Stimulated activated CD8-positive, alpha-beta memory T cell treated with anti-CD3 and anti-CD28 coated beads, Interleukin-7, amount 100 ng/mL, for 48 hours (primary cell): ENCODE measurements at places on chromosomes 2 and 18.

- DNase-seq = no peak
Measured at GRCh38 chr2:60356346-60356745, 197.1 kb downstream of the BCL11A start.

DNA sequence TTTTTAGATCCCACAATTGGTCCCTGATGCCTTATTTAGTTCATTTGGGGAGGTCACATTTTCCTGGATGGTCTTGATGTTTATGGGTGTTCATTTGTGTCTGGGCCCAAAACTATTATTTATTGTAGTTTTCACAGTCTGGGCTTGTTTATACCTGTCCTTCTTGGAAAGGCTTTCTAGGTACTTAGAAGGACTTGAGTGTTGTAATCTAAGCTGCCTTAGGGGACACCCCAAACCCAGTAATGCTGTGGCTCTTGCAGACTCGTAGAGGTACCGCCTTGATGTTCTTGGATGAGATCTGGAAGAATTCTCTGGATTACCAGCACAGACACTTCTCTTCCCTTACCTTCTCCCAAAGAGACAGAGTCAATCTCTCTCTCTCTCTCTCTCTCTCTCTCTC is 25.0 kb upstream of the ITSN2 start:
- DNase-seq = no peak

DNA sequence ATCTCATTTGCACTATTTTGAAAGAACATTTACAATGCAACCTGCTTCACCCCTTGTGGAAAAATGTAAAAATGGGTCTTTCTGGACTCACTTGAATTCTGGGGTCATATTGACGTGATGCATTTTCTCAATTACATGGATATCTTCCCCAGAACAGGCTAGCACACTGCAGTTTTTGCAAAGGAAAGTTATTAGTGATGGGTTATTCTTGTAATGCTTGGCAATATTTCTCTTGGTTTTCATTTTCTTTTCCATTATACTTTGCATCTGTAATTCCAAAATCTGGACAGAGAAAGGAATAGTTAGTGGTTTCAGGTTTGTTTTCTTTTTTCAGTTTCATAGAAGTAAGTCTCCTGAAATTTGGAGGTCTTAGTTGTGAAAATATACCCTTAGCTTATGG is 24.8 kb upstream of the FAP start:
- no peak for DNase-seq

- no peak for DNase-seq
Measured at GRCh38 chr2:166881177-166881576, 7.1 kb upstream of the XIRP2 start.

- DNase-seq = no peak
Measured at GRCh38 chr2:36451512-36451911, 95.9 kb downstream of the CRIM1 start.

- DNase-seq = no peak
Measured at GRCh38 chr2:178428396-178428806, 22.6 kb downstream of the PRKRA start.

DNA sequence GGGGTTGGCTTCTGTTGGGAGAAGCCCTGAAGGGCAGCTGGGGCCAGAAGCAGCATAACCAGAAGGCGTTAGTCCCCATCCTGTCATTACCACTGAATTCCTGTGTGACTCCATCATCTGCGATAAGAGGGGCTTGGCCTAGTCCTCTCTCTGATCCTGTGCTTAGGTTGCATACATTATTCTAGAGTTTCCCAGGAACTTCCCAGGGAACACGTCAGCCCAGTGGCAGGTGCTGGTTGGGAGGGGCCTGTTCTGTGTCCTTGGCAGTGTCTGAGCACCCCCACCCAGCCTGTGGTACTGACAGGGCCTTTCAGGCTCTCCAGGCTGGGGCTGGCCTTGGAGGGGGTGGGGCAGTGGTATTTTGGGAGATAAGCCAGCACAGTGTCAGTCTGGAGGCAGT is 4.5 kb upstream of the TOGARAM2 start:
- no peak for DNase-seq

DNA sequence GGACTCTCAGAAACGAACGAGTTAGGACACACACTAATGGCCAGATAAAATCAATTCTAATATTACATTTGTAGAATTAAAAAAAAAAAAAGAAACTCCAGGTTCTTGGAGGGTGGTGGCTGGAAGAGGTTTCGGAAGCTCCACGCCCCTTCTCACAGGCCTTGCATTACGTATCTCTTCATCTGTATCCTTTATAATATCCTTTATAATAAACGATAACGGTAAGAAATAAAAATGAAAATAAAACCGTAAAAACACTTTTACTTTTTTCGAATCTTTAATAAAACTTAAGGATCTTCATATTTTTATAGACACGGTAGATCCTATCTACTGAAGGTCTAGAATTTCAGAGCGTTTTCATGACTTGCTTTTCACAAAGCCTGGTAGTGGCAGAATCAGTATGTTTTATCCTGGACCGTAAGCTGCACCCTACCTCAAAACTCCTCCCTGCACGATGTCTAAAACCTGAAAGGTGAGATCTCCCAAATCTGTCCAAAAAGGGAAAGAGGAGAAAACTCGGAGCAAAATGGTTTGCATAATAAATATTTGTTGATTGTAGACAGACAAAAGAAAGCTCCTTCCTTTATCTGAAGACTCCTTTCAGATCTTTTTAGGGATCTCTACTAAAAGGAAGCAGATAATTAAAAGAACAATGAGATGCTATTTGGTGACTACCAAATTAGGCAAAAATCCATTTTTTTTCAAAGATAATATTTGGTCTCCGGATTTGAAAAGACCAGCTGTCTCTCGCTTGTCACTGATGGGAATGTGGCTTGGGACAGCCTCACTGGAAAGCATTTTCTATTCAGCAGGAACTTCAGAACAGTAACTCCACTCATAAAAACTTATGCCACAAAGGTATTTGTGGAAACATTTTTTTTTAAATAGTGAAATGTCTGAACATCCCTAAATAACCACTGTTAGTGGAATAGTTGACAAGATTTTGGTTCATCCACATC is 2.0 kb upstream of the CXCR4 start:
- DNase-seq = no peak

- no peak for DNase-seq
Measured at GRCh38 chr2:211401328-211401727, 844.9 kb downstream of the CPS1 start.

DNA sequence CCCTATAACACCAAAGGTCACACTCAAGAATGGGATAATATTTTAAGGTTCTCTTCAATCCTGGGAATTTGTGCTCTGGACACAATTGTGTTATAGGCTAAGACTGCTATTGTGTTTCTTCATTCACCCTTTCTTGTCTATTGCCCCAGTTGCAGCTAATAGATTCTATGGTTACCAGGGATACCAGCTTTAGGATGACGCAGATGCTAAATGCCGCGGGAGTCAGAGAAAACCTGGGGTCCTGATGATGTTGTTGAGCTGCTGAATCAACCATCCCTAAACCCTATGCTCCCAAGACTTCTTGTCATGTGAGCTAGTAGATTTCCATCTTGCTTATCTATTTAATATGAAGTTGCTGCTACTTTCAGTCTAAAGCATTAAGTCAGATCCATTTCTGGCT is 5.4 kb downstream of the CRYGD start:
- DNase-seq = no peak

GRCh38 chr2:201880579-201880978 is 74.2 kb downstream of the CDK15 start:
- no peak for DNase-seq

DNA sequence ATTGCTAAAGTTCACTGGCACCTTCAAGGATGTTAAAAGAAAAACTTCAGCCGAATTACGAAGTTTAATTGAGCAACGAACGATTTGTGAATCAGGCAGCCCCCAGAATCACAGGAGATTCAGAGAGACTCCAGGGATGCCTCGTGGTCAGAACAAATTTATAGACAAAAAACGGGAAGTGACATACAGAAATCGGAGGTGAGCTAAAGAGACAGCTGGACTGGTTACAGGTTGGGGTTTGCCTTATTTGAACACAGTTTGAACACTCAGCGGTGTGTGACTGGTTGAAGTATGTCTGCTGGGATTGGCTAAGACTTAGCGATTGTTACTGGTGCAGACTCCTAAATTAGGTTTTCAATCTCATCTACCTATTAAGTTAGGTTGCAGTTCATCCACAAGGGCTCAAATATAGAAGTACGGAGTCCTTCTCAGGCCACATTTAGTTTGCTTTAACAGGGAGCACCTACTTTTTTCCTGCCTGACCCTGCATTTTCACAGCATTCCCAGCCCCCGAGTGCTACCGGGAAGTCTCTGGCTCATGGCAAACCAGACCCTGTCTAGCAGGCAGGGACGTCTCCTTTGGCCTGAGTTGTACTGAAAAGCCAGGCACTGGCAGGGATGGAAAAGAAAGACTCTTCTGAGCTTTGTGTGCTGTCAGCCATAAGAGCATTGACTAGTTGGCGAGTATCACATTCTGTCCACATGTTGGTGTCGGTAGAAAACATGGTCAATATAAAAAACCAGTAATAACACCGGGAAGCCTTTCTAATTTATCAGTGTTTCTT is 41.1 kb downstream of the CDCA7 start:
- no peak for DNase-seq

- no peak for DNase-seq
Measured at GRCh38 chr2:99688699-99689098, 198.9 kb upstream of the REV1 start.
